Inflammatory macrophage treated with lipopolysaccharide for 1 hour (primary cell): ENCODE measurements at places on chromosomes 7 and 10.

GRCh38 chr7:6256677-6257535 lies 15.5 kb downstream of the CYTH3 start:
- DNase-seq, result peak; percentile 88

- DNase-seq, result no peak
These were observed 342.9 kb downstream of the AUTS2 start for GRCh38 chr7:69941077-69941651.

DNA sequence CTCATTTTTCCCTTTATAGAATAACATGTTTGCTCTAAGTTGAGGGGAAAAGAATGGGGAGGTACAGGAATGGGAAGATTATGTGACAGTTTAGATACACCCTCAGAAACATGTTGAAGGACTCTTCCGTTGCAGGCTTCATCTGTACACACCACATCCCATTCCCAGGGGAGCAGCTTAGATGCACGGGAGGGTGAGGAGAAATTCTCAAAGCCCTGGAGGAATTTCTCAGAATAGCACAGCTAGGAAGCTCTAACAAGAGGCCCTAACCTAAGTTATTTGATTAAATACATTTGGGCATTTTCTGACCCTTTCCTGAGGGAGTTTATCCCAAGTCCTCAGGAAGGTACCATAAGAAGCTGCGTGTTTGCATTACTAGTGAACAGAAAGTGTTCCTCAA lies 660.2 kb upstream of the IGFBP3 start:
- no peak for DNase-seq

DNA sequence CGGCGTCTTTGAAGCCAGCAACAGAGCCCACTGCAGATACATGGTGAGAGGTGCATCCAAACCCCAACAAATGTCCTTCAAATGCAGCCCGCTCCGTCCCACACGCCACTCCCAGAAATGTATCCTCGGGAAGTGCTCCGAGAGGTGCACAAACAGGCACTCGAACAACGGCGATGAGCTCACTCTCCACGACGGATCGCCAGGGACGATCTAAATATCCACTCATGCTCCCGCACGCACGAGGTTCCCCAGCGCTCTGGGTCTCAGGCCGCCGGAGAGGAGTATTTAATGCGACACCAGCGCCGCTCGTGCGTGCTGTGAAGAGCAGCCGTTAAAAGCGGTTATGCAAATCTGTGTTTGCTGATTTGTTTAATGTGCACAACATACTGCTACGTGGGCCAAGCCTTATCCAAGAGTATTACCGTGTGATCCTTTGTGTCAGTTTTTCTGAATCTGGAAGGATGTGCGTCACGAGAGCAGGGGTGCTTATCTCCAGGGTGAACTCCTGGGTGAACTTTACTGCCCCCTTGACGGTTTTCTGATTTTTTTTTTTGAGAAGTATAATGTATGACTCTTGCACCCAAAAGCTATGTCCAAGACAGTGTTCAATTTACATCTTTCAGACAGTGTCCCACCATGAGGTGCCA lies 48.5 kb upstream of the PPP2R2D start:
- no peak for DNase-seq

DNA sequence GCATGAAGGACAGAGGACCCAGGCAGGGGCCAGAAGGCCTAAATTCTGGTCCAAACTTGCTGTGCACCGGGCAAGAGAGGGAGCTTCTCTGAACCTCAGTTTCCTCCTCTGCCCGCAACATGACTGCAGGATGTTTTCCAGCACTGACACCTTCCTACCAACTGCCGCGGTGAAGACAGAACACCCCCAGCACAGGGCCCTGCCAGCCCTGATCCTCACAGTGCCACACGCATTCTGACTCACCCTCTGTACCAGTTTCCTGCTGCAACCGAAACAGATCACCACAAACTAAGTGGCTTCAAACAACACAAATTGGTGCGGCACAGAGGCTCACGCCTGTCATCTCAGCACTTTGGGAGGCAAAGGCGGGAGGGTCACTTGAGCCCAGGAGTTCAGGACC lies 18.1 kb downstream of the MAD1L1 start:
- no peak for DNase-seq

DNA sequence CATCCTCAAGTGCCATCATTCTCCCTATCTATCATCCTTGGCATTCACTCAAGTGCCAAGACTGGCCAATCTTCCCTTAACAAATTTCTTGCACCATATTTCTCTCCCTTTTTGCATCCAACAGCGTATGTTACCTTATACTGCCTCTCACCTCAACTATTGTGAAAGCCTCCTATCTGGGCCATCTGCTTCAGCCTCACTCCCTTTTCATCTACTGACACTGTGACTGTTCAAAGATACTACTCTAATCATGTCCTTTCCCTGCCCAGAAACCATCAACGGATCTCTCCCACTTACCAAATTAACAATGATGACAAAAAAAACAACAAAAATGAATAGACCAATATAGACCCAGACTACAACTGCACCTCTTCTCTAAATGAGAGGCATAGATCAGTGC lies 90.6 kb upstream of the NMT2 start:
- DNase-seq, result no peak

GRCh38 chr10:27752673-27753237 lies 7.1 kb upstream of the MKX start:
- DNase-seq, result no peak
